ENCODE measurements at places on chromosomes 7 and 10.

DNA sequence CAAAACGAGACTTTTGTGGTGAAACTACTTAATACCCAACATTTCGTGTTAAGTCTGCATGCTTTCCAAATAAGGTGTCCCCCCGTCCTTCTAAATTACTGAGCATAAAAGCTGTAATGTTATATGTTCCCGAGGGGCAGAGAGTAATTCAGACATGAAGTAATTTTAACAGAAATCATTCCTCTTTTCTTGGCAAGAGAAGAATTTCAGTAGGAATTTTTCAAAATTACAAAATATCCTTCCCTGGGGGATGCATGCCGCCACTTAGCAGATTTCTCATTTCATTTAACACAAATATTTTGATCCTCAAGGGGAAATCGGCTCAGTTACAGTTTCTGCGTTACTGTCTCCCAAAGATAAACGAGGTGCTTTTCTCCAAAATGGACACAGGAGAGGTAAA is 213.2 kb upstream of the RHOBTB1 start:
- no peak for DNase-seq

GRCh38 chr10:128274938-128275337 is 148.7 kb upstream of the MKI67 start:
- peak; percentile 30 for DNase-seq

DNA sequence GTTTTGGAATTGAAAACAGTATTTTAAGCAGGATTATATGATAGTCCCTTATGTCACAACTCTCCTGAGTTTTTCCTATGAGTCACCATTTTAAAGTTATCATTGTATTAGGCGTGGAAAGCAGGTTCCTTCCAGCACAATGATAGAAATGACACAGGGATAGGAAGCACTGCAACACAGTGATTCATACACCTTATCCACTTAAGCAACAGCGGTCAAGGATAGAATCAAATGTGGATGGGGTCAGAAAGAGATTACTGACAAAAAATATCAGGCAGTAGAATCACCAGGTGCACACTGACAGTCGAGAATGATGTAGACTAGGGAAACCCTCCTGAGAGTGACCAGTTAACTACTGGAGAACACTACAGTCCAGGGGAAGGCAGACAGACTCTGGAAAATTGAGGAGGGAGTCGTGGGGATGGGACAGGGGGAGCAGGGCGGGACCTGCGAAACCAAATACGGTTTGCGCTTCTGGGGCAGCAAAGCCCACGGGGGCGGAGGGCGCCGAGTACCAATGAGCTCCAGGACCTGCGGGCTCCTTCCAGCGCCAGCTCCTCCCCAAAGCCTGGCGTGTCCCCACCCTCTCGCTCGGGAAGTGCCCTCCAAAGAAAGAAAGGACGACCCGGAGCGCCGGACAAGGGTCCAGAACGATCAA is 479 bp downstream of the PNPLA8 start:
- peak; percentile 65 for DNase-seq

DNA sequence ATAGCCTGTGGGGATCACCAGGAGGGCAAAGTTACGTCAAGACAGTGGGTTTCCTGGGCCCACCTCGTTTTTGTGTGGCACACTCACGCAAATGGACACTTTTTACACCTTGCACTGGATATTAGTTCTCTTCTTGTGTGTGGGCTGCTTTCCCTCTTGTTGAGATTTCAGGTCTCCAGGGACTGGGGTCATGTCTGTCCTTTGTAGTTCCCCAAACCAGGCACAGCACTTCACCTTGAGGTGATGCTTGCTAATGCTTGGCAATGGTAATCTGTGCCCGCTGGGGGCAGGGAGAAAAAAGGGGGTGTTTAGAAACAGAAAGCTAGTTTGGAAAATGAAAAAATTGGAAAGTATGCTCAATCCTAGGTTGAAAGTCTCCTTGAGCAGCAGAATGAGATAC is 195.3 kb downstream of the PTEN start:
- DNase-seq, result no peak

DNA sequence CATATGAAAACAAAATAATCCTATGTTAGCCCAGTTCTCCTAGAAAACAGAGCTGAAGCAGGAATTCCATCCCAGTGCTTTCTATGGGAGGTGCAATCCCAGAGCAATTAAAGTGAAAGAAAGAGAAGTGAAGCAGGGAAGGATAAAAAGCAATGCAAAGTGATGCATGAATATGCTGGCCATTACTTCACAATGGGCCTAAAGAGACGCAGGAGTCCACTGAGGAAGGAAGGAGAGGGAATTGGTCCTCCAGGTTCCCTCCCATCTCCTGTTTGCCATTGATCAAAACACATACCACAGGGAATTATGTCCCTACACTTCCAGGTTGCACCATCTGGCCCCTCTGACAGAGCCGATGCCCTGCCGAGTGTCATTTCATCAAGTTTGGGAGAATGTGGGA is 392.2 kb upstream of the NFE2L3 start:
- DNase-seq, result no peak

DNA sequence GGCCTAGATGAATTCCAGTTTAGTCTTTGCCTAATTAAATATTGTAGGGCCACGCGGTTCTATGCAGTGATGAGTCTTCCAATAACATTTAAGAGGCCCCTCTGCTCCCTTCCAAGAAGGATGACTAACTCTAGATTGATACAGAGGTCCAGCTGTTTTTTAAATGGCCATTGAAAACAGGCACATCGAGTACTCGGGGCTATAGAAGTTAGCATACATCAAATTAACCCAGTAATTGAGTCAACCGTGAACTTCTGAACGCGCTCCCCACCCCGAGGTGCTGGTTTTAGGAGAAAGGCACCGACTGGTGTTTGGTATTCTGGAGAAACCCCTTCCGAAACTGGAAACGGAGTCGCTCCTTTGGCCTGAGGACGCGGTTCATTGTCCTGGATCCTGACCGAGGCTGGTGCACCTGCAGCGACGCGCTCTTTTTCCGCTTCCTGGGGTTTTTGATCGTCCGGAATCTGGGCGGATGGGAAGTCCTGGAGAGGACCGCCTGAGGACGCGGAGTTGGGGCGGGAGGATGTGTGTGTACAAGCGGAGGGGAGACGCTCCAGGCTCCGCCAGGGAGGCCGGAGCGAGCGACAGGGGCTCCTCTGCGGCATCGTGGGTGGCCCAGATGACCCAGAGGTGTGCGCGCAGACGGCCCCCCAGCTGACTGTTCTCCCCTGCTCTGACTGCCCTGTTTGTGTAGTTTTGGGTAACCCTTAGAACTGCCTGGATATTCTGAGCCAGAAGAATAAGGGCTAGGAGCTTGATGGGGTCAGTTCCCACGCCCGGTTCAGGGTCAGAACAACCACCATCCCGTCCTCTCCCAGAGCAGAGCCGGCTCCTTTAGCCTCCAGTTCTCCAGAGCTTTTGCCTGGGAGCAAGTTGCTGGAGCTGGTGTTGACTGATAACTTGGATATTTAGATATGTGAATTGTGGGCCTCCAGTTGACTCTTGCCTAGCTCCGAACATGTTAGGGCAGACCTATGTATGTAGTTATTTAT is 711 bp downstream of the FAM221A start:
- DNase-seq, result peak; percentile 23

DNA sequence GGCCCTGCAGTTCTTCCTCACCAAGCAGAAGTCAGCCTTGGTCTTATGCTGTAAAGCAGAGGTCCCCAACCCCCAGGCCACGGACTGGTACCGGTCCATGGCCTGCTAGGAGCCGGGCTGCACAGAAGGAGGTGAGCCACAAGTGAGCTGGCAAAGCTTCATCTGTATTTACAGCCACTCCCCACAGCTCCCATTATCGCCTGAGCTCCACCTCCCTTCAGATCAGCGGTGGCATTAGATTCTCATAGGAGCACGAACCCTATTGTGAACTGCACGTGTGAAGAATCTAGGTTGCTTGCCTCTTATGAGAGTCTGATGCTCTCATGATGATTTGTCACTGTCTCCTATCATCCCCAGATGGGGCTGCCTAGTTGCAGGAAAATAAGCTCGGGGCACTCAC is 87.6 kb upstream of the NEBL start:
- DNase-seq, result no peak

DNA sequence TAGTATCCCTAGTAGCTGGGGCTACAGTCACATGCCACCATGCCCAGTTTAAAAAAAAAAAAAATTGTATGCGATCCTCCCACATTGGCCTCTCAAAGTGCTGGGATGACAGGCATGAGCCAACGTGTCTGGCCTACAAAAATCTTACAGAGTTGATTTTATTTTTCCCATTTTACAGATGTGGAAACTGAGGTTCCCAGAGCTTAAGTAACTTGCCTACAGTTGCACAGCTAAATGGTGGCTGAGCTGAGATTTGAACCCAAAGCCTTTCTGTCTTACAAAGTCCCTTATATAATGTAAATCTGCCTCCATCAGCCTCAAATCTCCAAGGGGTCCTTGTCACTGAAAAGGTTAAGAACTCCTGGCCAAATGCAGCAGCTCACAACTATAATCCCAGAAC is 24.6 kb upstream of the LIMK1 start:
- no peak for DNase-seq

DNA sequence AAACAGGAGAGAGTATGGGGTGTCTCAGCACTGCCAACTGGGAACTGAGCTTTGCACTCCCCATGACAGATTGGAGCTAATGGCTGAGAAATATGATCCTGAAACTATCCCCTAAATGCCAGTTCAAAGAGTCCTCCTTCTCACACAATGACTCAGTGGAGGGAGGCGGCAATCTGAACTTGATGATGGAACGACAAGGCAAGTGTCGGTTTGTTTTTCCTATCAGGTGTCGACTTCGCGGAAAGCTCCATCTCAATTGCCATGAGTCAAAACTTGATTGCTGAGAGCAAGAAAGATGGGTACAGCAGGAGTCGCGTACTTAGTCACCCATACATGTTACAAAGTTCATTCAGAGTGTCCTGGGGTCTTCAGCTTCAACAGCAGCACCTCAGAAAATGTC is 52.5 kb downstream of the NPY start:
- DNase-seq, result no peak

GRCh38 chr7:28986765-28987110 is 28.6 kb upstream of the TRIL start:
- DNase-seq, result peak; percentile 65

DNA sequence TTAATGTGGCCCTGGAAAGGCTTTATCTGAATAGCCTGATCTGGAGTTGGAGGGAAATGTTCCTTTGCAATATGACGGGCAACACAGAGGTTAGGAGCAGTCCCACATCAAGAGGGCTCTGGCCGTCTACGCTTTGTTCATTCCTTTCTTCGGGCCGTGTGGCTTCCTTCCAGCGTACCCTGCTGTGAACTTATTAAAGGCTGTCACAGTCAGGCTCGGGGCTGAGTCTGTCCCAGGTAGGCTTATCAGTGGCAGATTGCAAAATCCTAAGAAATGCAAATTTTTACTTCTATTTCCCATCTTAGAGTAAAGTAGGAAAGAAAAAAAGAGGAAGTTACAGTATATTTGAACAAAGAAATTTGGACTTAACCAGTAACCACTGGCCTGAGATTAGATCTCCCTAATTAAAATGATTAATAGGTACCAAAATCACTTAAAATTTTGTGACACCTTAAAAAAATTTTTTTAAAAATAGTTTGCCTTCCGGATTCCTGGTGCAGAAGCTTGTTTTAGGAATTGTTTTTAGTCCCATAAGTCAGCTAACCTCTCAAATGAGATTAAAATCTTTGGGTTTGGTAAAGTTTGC is 453.1 kb upstream of the MKI67 start:
- DNase-seq, result no peak

DNA sequence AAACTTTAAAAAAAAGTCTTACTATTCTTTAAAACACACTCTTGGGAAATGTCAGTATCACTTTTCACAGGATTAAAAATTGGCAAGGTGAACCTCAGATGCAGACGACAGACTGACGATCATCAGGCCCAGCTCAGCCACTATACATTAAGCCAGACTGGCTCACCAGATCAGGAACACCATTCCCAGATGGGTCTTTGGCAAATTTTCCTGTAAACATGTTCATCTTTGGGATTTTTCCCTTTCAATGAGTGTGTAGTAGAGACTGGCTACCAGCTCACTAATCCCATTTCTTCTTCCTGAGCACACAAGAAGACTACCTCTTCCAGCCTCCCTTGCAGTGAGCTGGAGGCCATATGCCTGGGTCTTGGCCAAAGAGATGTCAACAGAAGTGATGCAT is 142.7 kb upstream of the CHST15 start:
- DNase-seq, result no peak

- DNase-seq, result no peak
Observed at GRCh38 chr7:13165854-13166253, 478.4 kb downstream of the ARL4A start.

DNA sequence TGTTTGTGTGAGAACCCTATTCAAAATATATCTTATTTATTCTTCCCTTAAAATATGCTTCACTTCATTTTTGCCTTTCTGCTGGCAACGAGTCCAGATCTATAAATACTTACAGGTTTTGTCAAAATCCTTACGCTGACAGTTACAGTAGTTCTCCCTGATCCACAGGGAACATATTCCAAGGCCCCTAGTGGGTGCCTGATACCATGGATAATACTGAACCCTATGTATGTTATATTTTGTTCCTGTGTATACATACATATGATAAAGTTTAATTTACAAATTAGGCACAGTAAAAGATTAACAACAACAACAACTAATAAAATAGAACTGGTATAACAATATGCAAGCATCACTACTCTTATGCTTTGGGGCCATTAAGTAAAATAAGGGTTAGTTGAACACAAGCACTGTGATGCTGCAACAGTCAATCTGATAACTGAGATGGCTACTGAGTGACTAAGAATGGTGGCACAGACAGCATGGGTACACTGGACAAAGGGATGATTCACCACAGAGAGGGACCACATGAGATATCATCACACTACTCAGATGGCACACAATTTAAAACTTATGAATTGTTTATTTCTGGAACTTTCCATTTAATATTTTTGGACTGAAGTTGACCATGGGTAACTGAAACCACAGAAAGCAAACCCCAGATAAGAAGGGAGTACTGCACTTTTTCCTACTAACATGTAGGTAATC is 29.4 kb upstream of the PCGF5 start:
- DNase-seq, result peak; percentile 51

- no peak for DNase-seq
Observed at GRCh38 chr10:103872137-103872931, 17.0 kb upstream of the SH3PXD2A start.

- DNase-seq, result no peak
Observed at GRCh38 chr10:46215426-46215825, 71.4 kb upstream of the ANTXRL start.

GRCh38 chr10:103620352-103620740 is 126.8 kb downstream of the NEURL1 start:
- DNase-seq, result no peak

DNA sequence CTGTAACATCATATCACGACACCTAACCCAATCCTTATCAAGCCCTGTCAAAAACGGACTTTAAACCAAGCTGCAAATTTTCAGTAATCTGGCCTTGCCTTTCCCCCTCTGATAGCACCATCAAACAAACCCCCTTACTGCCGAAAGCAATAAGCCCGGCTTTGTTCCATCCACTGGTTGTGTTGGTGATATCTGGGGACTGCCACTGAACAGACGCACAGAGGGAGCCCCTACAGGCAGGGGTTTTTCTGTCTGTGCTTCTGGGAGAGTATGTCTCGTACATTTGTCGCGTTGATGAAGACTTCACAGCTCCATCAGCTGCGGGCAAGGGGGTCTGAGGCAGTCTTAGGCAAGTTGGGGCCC is 550 bp upstream of the PLAU start:
- DNase-seq, result no peak

GRCh38 chr7:138458576-138459412 is 1.3 kb upstream of the TRIM24 start:
- no peak for DNase-seq

Data from stromal cell of bone marrow (primary cell).